ENCODE measurements at places on chromosomes 16 and 17. TPM values are rescaled to one million over a fixed set of nuclear protein-coding genes. Genes with fewer than 3 reads are reported as not detected.

DNA sequence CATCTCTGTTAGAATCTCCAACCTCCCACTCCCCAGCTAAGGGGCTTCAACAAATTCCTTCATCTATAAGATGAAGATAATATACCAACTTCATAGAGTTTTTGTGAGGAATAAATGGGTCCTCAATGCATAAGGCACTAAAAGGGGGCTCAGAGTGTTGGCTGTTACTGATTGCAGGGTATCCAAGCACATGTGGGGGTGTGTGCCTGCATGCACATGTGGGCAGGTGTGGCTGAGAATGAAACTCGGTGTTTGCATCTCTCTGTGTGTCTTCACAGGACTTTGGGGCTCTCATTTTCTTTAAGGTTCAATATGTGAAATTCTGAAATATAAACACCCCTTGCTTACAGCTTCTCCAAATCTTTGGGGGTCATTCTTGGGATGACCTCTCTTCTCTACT, 4.1 kb upstream of the PPP1R9B start:
- no peak for DNase-seq

- DNase-seq: no peak
These were observed 18.5 kb upstream of the USP22 start for GRCh38 chr17:21061158-21061835.

- peak; percentile 42 for DNase-seq
These were observed at the start of gene DRC7 for GRCh38 chr16:57694725-57695679. TSS of gene DRC7 (plus strand) at chr16:57694806. CDS start at chr16:57697950, 3,144 bp downstream.

DNA sequence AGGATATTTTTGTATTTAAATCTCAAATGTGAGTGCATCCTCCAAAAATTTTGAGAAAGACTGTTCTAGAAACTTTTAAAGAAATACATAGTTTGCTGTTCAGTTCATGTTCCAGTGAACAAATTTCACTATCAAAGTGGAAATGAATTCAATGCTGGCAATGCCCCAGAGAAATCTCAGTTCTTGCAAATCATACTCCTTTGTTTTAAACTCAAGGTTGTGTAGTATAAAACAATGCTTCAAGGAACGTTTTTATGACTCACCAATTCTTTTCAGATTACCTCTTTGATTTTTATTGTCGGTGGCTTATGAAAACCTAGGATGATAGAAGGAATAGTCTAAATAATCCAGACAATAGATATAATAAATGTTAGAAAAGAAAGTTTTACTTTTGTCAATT, 17.6 kb downstream of the LPCAT2 start:
- no peak for DNase-seq

GRCh38 chr17:18025945-18026776, 12.8 kb downstream of the ATPAF2 start:
- no peak for DNase-seq

- DNase-seq: no peak
These were observed 19.7 kb downstream of the CBLN1 start for GRCh38 chr16:49261930-49262329.

DNA sequence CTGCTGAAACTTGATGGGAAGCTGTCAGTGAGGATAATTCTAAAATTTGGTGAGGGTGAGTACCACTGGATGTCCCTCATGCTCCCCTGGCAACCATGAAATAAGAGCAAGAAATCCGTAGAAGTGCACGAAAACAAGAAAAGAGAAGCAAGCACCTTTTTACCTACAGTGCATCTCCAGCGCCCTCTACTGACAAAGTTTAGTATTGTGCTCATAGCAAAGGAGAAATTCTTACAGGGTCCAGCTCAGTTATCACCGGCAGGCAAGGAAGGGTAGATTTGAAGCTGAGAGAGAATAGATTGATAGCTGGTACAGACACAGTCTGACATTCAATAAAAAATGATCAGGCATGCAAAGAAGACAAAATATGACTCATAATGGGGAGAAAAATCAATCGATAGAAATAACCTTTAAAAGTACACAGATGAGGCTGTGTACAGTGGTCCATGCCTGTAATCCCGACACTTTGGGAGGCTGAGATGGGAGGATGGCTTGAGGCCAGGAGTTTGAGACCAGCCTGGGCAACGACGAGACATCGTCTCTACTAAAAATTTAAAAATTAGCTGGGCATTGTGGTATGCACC, 28.3 kb upstream of the TEX2 start:
- no peak for DNase-seq

- no peak for DNase-seq
These were observed 12.3 kb downstream of the HMOX2 start for GRCh38 chr16:4488499-4488967.

DNA sequence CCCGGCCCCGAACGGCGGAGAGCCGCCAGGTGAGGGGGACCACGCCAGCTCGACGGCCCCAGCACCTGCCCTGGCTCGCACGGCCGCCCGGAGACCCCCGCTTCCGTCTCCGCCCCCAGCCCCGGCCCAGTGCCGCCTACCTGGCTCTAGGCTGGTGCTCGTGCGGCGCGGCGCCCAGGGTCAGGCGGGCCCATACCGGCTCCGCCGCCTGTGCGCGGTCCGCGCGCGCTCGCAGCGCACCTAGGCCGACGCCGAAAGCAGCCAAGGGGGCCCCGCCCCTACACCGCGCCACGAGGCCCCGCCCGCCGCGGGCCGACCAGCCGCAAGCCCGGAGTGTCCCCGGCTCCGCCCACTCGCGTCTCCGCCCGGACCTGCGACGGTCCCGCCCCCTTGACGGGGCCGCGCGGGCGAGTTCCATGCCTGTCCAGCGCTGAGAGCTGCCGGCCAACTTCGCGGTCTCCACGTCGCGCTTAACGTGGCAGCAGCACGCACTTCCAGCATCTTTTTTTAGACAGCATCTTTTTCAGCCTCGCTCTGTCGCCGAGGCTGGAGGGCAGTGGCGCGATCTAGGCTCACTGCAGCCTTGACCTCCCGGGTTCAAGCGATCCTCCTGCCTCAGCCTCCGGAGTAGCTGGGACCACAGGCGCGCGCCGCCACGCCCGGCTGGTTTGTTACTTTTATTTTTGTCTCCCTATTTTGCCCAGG, at the start of gene SLC25A39:
Gene SLC25A39, minus strand, starts transcription at position 253 of the 705 bp plus-strand sequence. CDS start 1,261 bp downstream, outside the sequence.
- peak; percentile 95 for DNase-seq

DNA sequence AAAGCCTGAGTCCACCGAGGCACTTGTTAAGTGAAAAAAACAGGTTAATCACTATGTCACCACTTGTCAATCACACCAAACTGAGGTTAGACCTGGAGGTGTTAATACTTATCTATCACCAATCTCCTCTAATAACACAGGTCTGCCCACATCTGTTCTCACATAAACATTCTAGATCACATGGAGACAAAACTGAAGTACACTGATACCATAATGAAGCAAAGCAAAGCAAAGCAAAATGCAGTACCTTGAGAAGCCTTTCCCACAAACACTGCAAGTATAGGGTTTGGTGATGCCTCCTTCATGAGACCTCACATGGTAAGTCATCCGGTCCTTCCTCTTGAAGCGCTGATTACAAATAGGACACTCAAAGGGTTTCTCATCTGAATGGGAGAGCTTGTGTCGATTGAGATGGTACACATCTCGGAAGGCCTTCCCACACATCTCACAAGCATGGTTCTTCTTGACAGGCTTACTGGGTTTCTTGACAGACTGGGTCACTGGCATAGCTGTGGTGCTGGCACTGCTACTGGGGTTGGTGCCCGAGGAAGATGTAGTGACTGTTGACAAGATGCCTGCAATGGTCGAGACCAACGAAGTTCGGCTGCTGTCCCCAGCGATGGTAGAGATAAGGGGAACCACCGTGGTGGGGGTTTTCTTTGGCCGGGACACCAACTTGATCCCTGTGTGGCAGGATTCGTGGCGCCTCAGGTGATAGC, 5.4 kb downstream of the VEZF1 start:
- no peak for DNase-seq

DNA sequence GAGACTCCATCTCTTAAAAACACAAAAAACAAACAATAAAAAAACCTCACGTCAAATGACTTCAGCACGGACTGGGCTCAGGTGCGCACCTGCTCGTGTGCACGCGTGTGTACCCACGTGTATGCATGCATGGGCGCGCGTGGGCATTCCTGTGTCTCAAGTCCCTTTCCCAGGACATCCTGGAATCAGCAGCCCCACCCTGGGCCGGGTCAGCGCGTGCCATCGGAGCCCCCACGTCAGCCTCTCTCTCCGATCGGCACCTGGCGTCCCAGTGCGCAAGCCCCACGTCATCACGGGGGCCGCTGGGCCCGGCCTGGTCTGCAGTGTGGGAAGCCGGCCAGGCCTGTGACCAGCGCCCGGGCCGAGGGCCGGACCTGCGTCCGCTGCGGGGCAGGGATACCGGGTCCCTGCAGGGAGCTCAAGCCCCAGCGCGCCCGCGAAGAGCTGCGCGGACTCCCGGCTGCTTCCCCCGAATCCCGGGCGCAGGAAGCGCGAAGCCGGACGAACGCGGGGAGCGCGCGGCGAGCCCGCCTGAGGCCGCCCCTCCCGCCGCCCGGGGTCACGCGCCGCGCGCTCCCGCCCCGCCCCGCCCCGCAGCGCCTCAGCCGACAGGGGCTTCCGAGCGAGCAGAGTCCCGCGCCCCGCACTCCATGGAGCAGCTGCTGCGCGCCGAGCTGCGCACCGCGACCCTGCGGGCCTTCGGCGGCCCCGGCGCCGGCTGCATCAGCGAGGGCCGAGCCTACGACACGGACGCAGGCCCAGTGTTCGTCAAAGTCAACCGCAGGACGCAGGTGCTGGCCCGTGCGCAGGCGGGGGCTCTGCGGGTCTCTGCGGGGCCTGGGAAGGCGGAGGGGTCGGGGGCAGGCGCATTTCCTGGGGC, at the start of gene FN3K:
Gene FN3K, plus strand, starts transcription at position 629 of the 880 bp plus-strand sequence. Its CDS starts 22 bp downstream, at position 651.
- peak; percentile 64 for DNase-seq

GRCh38 chr17:39582658-39583057, 25.1 kb downstream of the NEUROD2 start:
- DNase-seq: no peak

DNA sequence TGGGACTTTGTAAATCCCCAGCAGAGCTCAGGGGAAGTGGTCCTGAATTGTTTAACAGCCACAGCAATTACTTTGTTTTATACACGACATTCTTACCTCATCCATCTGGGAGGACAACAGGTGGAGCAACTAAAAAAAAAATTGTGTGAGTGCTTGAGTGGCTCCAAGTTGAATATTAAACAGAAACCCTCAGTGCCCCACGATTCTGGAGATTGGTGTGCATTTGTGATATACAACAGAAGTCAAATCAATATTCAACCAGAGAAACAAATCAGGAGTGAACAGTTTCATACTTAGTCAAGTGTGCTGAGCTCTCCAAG, 204.8 kb downstream of the HAPSTR1 start:
- DNase-seq: no peak

GRCh38 chr16:75486014-75486675, 9.1 kb downstream of the CHST6 start:
- DNase-seq: no peak

The ADAP2 gene
- total RNA-seq: not detected

The GDPD1 gene
- total RNA-seq: not detected

The PLXDC1 gene
- not detected for total RNA-seq

The INCA1 gene
- not detected for total RNA-seq

The NTHL1 gene
- 74.7 TPM for total RNA-seq
